ENCODE measurements at places on chromosomes 7 and 10.

GRCh38 chr10:84176836-84177474 is 3.4 kb downstream of the GPR15LG start:
- no peak for DNase-seq

DNA sequence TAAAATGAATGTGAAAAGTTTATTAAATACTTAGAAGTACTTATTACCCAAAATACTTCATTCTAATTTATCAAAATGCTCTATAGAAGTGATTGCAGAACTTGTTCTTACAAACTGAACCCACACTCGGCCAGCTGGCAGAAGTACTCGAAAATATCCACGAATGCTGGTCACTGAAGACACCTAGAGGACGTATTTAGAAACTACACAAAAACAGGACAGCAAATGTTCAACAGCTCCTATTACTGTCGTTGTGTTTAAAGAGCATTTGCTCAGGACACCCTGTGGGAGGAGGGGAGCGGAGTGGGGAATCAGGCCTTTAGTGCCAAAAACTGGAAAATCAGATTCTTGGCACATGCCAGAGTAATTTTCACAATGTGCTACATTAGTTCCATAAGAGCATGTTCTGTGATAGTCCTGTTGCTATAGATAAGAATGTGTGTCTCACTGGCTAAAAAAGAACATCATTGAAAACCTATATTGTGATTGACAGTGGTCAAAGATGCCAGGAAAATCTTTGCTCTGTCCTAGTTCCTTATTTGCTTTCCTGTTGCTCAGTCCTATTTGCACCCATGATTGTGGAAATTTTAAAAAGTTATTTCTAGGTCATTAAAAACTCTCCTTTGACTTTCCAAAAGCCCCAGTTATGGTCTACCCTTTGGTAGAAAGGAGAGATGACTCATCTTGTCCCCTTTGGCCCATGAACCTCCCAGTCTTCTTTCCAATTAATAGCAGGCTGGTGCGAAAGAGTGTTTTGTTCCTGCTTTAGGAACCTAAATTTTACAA is 49.0 kb upstream of the NRBF2 start:
- DNase-seq, result peak; percentile 34

GRCh38 chr7:101258243-101258731 is 13.4 kb upstream of the FIS1 start:
- DNase-seq, result no peak

GRCh38 chr10:126223512-126224067 is 164.7 kb downstream of the ADAM12 start:
- DNase-seq, result no peak

- DNase-seq, result peak; percentile 30
Observed at GRCh38 chr10:14659626-14660196, 115.0 kb downstream of the FAM107B start.

- DNase-seq, result no peak
Observed at GRCh38 chr7:2049111-2049781, 183.5 kb downstream of the MAD1L1 start.

DNA sequence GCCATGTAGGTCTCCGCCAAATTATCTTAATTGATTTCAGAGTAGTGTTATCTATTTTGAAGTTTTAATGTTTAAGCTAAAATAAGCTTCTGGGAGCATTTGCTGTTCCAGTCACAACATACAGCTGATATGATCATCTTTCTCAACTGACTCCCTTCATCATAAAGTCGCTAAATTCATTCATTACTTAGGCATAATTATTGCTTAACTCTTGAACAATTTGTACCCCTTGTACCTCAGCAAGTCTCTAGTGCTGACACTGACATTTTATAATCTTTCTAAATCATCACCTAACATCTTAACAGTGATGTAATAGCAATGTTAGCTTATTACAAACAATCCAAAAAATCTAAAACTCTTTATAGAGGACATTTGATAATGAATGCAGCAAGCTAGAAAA is 54.3 kb upstream of the WNT16 start:
- no peak for DNase-seq

DNA sequence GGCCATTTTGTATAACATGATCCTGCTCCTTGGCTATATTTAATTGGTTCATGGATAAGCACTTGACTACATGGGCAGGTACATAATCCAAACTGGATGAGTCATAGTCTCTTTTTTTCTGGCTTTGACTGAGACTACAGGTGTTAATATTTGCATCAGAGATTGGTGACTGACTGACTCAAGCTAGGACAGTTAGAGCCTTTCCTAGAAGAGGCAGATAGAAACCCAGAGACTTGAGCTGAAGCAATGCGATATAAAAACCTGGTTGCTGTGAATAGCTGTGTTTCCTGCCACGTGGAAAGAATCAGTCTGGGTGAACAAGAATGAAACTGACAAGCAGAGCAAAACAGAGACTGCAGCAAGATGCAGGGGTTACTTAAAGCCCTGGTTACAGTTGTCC is 81.0 kb downstream of the SAMD9 start:
- no peak for DNase-seq

DNA sequence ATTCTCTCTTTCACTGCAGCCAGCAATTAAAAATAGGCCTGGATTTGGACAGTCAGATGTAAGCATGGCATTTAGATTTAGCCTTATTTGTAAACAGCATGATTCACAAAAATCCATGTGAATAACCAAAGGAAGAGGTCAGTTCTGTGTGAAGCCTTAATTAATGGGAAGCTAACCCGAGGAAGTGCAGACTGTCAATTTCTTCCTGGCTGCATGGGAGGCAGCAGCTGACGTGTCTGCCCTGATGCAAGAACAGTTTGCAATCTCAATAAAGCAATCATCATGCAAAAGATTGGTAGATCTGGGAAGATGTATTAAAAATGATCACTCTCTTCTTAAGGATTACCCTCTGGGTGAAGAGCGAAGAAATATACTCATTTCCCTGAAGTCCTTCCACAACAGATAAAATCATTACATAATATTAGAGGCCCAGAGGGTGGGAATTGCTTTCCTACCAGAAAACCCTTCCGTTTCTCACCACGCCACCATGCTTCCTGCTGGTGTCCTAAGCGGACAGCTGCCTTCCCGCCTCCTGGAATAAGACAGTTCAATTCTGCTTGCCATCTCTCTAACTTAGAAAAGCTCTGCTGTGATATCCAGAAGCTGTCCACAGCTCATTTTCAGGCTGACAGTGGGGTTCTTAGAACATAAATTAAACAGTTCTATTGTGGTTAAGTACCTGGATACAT is 526.7 kb upstream of the NRP1 start:
- no peak for DNase-seq

GRCh38 chr7:142867097-142867378 is 12.2 kb downstream of the EPHB6 start:
- no peak for DNase-seq

DNA sequence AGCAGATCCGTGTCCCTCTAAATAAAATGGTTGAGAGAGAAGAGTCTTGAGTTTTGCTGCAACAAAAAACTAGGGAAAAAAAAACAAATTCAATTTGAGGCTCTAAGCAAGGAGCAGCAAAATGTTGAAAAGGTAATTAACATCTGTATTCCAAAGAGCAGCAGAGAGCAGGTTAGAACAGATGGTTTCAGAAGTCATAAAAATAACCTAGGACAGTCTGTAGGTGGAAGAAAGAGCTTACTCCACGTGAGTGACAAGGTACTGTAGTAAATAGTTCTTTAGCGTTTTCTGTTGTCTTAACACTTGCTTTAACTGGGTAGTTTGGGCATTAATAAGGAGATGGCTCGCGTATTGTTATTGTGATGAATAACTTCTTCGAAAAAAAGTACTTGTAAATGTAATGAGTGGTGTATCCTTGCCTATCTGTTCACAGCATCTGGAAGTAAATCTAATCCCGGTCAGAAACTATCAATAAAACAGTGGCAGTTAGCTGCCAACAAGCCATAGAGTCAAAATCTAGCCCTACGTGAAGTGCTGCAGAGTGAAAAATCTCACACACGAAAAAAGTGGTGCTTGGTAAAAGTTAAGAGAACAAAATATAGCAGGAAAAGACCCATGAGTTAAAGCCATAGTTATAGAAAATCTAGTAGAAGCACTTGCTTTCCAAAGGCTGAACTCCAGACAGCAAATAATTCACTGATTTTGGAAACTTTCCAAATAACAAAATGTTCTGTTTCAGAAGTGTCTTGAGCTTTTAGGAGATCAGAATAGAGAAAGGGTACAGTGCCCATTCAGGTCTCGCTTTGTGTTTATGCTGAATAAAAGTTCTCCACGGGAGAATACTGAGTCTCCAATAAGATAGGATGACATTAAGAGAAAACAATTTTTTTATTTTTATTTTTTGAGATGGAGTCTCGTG is 49.3 kb upstream of the PARD3 start:
- DNase-seq, result no peak

DNA sequence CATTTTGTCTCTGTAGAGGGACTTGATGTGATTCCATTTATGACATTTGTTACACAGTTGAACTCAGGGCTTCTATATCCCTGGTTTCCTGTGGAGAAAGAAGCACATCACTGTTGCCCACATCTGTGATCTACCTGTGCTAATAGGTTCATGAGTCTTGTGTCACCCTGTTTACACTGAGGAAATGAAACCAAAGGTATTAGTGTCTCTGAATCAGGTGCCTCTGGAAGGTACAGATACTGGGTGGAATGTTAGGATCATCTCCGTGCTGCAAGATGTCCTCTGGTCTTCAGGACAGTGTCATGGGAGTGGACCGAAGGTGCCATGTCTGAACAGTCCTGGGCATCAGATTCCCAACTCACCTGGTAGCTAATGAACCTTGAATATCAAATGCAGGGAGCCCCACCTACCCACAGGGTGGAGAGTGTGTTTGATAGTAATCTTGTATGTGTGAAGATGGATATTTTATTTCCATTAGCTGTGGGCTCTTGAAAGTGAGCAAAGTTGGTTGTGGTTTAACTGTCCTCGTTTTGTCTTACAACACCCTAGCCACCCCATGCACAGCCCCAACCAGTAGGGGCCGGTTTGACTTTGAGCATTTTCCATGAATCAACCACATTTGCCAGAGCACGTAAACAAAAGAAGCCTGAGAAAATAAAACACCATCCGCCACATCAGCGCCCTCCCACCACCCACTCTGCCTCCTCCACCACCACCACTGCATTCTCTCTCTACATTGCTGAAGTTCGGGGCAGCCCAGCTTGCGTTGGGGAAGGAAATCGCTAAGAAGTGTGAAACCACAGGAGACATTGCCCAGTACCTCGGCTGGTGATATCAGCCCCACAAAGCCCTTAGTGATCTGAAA is 40.7 kb downstream of the TARP start:
- peak; percentile 84 for DNase-seq

- DNase-seq, result no peak
Observed at GRCh38 chr10:109998513-109998912, 9.3 kb upstream of the ADD3 start.

GRCh38 chr7:8017423-8017822 is 48.8 kb downstream of the GLCCI1 start:
- DNase-seq, result no peak

GRCh38 chr10:14553448-14553847 is 221.2 kb downstream of the FAM107B start:
- no peak for DNase-seq

DNA sequence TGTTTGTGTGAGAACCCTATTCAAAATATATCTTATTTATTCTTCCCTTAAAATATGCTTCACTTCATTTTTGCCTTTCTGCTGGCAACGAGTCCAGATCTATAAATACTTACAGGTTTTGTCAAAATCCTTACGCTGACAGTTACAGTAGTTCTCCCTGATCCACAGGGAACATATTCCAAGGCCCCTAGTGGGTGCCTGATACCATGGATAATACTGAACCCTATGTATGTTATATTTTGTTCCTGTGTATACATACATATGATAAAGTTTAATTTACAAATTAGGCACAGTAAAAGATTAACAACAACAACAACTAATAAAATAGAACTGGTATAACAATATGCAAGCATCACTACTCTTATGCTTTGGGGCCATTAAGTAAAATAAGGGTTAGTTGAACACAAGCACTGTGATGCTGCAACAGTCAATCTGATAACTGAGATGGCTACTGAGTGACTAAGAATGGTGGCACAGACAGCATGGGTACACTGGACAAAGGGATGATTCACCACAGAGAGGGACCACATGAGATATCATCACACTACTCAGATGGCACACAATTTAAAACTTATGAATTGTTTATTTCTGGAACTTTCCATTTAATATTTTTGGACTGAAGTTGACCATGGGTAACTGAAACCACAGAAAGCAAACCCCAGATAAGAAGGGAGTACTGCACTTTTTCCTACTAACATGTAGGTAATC is 29.4 kb upstream of the PCGF5 start:
- DNase-seq, result no peak
